ENCODE measurements at places on chromosomes 1 and 21. TPM values are rescaled to one million over a fixed set of nuclear protein-coding genes. Genes with fewer than 3 reads are reported as not detected.

Gene A3GALT2
- polyA plus RNA-seq: not detected

GRCh38 chr1:62951428-62951827, 167.5 kb downstream of the ATG4C start:
- DNase-seq: no peak

GRCh38 chr1:57411262-57411661, 12.6 kb downstream of the DAB1 start:
- DNase-seq: peak; percentile 22

GRCh38 chr1:205826995-205827394, 14.0 kb upstream of the SLC41A1 start:
- no peak for DNase-seq

Gene MAP3K21
- 0.03 TPM for polyA plus RNA-seq

- DNase-seq: no peak
These were observed 23.1 kb downstream of the USP24 start for GRCh38 chr1:55192093-55192492.

Gene C1orf185
- polyA plus RNA-seq: not detected

GRCh38 chr1:212945056-212945455, 5.3 kb upstream of the VASH2 start:
- no peak for DNase-seq

Gene TXNIP
- 169 TPM for polyA plus RNA-seq

- peak; percentile 4 for DNase-seq
These were observed 286.0 kb downstream of the ADGRL2 start for GRCh38 chr1:82086739-82087138.

DNA sequence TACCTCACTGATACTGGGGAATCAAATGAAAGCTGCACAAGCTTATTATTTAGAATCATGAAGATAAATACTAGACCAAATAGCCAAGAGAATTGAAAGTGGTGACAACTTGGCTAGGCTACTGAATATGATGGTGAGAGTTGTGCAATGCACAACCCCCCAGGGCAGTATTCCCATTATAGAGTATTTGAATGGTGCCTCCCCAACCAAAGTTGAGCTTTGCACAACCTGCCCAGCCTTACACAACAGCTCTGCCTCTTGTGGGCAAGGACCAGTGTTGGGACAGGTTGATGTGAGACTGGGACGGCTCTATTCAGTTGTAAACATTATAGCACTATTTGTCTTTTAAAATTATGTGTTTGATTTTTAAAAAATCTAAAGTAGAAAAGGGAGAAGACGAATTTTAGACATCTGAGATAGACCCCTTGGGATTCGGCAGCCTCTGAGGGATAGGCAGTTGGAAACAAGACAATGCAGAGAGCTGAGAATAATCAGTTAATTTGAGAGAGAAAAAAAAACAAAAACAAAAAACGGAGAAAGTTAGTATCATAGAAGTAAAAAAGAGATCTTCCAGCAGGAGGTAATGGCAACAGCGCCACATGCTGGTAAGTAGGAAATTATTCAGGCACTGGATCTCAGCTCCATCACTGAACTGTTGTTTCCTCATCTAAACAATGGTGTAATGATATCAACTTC, 91.0 kb upstream of the KCNA3 start:
- DNase-seq: peak; percentile 68

- no peak for DNase-seq
These were observed 14.0 kb downstream of the ARHGEF16 start for GRCh38 chr1:3468236-3469103.

All from GM23248 (cell line).